ENCODE measurements at places on chromosomes 5 and 9.

GRCh38 chr5:58187432-58188261 is 272.2 kb downstream of the PLK2 start:
- DNase-seq: no peak

DNA sequence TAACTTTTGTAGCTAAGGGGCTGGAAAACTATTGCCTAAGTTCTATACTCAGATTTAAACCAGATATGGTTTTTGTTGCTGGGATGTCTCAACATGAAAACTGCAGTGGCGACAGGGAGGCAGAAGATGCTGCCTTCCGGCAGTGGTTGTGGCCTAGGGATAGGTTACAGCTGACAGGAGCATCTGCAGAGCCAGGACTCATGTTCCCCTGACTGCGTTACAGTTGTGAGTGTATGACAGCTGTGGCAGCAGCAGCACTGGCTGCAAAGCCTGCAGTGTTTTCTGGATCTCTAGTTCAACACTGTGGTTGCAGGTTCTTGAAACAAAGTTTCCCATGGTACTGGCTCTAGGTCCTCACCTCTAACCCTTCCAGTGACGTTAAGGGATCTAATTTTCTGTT is 498.8 kb upstream of the CDH18 start:
- DNase-seq: no peak

GRCh38 chr5:167049771-167050567 is 1241.5 kb upstream of the WWC1 start:
- no peak for DNase-seq

- DNase-seq: no peak
These were observed 47.9 kb upstream of the NCS1 start for GRCh38 chr9:130124085-130124860.

GRCh38 chr5:109700516-109701153 is 10.9 kb downstream of the MAN2A1 start:
- no peak for DNase-seq

- no peak for DNase-seq
These were observed 25.9 kb downstream of the SRFBP1 start for GRCh38 chr5:121987685-121988073.

DNA sequence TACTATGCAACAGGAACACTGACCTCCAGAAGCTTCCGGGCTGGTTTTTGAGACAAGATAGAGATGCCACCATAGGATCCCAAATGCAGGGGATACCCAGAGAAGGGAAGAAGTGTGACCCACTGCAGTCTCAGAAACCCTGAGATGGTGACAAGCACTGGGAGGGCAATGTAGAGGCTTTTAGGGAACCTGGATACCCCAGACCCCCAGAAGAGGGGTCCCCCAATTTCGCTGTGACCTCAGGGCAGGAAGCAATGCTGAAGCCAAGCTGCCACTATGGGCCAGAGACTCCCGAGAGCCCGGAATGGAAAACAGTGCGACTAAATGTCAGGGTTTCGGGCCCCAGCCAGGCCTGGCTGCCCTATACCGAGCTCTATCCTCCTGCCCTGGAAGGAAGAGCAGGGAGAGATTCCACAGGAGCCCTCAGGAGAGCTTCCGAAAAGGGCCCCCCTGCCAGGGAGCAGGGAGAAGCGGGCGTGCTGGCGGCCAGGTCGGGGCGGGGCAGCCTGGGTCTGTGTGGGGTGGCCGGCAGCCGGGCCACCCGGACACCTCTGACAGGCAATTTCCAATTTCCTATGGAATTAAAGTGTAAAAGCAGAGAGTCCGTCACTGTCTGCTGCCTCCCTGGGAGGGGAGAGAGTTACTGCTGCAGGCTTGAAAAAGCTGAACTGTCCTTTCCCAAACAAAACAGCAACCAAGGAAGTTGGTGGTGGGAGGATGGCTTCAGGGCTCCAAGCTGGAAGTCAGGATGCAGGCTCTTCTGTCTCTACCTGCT is 154.2 kb downstream of the FGF18 start:
- no peak for DNase-seq
